ENCODE measurements at places on chromosomes 3 and 15.

DNA sequence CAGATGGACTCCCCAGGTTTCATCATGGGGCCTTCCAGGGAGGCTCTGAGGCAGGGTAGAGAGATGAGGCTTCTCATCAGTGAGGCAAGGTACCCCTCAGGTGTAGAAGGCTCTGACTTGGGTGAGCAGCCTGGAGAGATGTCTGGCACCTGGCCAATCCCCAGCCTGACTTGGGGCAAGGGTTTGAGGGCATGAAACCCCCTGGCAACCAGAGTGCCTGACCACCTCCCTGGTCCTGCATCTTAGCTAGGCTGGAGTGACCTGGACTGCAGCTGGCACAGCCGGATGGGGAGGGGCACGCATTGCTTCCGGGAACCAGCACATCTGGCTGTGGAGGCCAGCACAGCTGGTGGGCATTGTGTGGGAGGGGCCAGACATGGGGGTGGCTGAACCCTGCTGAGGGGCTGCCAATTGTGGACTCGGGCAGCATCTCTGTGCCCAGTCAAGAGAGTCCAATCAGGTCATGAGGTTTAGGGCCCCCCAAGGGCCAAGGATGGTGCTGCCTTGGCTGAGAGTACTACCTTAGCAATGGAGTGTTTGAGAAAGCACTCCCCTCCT lies 1.9 kb downstream of the ZBTB47 start:
- DNase-seq, result no peak

DNA sequence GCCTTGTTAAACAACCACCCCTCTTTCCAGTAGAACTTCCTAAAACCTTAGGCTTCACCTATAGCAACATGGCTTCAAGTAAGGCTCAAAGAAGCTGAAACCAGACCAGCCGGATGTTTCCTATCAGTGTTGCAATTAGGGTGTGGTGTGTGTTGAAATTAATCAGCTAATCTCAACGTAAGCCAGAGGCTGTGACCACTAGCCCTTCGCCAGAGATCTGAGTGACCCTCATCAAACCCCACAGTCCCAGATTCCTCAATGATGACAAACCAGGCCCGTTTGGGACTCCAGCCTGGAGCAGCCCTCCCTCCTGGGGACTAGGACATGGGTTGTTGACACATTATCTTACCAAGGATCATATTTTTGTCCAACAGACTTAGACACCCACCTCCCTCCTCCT lies 27.3 kb downstream of the CYP11A1 start:
- DNase-seq, result no peak

DNA sequence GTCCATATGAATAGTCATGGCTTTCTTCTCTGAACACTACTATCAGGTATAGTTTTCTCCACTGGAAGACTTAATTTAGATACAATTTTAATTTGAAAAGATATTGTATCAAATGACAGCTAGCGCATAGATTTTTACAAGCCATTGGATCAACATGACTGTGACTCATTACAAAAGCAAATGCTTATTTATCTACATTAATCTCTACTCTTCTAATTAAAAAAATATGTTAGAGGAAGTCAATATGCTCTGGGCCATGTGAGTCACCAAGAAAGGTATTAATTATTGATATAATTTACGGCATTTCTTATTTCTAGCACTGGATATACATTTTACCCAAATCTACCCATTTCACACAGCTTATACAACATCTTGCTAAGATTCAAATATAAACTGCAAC lies 800.3 kb upstream of the GBE1 start:
- DNase-seq, result no peak

GRCh38 chr3:42613462-42613861 lies 13.0 kb downstream of the NKTR start:
- DNase-seq, result no peak

DNA sequence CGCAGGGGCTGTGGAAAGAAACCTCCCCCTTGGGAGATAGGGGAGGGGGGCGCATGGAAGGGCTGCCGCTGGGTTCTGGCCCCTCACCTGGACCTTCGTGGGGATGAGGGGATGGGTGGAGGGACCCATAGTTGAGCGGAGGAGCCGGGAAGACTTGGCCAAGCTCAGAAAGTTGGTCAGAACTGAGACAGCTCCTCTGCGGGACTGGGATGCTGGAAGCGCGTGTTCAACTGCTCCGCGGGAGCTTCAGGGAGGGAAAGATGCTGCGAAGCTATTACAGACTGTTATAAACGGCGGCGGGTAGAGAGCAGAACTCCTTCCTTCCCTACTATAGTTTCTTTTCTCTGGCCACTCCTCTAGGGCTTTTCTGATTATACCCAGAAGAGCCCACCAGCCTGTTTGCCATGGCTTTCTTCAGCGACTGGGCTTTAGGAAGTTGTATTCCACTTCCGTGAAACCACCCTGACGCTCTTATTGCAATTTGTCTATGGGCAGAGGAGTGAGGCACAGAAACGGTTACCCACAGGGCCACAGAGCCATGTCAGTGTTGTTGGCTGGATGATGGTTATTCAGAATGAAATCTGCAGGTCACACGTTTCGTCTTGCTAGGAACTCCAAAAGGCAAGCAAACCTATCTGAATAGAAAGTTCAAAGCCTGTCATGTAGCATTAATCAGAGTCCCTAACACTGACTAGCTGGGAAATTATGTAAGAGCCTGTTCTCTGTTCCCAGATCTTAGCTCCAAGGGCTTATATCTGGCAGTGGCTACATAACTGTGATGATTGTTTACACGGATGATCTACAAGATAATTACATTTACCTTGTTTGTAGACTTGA lies 1.1 kb downstream of the SYNPR start:
- DNase-seq, result no peak

All from T-cell (primary cell).